ENCODE measurements at places on chromosomes 2 and 18.

GRCh38 chr2:75792996-75793395 is 82.3 kb upstream of the GCFC2 start:
- DNase-seq, result no peak

GRCh38 chr18:63065172-63065571 is 254.4 kb downstream of the BCL2 start:
- DNase-seq, result no peak

- DNase-seq, result no peak
Observed at GRCh38 chr2:85706063-85706462, 11.9 kb downstream of the GNLY start.

GRCh38 chr2:32647180-32647651 is 19.4 kb downstream of the TTC27 start:
- DNase-seq, result peak; percentile 91

GRCh38 chr2:13550285-13551231 is 833.8 kb downstream of the TRIB2 start:
- DNase-seq, result no peak

GRCh38 chr2:40396124-40396523 is 55.8 kb downstream of the SLC8A1 start:
- no peak for DNase-seq

GRCh38 chr2:47908682-47909081 is 2.4 kb upstream of the FBXO11 start:
- no peak for DNase-seq

DNA sequence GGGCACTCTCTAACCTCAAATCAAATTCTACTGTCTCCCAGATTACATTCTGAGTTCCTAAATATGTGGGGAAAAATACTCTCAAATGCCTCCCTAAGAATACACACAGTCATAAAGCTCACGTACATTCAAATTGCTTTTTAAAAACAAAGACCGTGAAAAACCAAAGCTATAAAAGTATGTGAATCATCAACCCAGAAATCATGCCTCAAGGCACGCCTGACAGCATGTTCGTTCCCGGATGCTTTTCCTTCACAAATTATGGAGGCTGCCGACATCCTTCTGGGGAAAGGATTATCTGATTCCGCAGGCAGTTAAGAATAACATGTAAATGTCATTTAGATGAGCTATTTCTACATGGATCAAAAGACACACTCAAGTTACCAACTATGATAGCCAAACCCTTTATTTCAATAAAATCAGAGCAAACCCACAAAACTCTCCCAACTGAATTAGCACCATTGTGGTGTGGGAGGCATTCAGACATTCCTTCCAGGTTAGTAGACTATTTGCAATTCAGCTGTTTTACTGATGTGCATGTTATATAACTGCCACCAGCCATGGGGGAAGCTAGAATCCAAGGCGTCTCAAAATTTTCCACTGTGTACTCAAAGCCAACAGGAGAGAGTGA is 398.2 kb upstream of the TRIB2 start:
- peak; percentile 97 for DNase-seq

DNA sequence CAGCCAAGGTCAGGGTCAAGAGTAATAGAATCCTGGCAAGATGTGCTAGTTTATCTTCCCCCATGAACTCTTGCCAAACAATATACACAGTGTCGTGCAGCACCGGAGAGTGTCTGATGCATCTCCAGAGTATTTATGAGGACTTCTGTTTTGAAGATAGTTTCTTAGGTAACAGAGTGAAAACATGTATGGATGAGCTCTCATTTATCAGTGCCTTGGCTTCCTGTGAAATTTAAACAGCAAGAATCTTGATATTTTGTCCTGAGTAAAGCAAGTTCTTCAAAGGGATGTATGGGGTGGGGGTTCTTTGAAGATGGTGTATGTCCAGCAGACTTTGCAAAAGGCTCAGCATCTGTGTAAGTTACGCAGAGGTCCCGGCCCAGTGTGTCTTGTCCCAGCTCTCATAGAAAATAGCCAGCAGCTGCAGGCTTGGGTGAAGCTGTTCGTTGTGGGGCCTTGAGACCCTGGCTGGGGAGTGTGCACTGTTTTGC is 361.0 kb upstream of the NT5C1B start:
- peak; percentile 69 for DNase-seq

- DNase-seq, result no peak
Observed at GRCh38 chr2:216678813-216679657, 16.3 kb downstream of the IGFBP5 start.

DNA sequence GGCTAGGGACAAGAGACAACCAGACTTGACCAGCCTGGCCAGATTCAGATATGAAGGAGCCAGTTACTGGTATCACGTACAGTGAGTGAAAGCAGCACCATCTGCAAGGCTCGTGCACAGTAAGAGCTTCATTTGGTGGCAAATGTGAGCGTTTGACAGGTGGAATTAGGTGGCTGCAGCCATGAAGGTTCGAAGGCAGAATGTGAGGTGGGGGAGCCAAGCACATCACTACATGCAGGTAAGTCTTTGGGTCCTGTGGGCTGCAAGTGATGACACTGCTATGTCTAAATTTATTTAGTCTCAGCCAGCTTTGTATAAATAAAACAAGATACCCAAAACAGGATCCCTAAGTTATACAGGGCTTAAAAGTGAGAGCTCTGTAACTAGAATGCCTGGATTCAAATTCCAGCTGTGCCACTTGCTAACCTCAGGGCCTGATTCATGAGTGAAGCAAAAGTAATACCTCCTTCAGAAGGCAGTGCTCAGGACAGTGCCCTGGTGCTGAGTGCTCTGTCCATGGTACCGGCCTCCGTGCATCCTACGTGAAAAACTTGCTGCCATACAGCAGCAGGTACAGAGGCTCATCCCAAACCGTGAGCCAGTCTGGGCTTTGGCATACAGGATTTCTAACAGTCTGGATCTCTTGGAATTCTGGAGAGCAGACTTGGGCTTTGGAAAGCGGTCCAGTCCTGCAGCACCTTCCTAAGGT is 18.6 kb downstream of the DDX18 start:
- peak; percentile 38 for DNase-seq

GRCh38 chr2:208669394-208669793 is 262.8 kb downstream of the PTH2R start:
- DNase-seq, result no peak

All from fibroblast of upper back skin (primary cell).